Stimulated activated CD4-positive, alpha-beta T cell treated with anti-CD3 and anti-CD28 coated beads, Interleukin-2, amount 100 ng/mL, for 24 hours (primary cell): ENCODE measurements at places on chromosomes 6 and 20.
A peak's percentile ranks its signal among the peaks of the same experiment; 100 is the strongest.

DNA sequence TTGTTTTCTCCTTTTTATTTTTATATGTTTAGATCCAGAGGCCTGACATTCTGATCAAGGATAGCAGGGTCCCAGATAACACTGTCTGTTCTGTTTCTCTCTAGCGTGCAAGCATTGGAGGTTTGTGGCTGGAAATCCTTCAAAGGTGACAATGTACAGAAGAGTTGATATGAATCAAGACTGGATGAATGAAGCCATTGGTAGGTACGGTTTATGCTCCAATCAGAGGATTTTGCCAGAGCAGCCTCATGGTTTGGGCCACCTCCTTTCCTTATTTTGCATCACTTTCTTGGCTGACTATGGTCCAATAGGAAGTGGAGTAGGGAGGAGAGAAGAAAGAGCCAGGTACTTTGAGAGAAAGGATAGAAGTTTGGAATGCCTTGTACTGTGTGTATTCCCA, 484.8 kb upstream of the JAG1 start:
- DNase-seq: no peak

GRCh38 chr6:119243657-119244056, 105.9 kb downstream of the MAN1A1 start:
- no peak for DNase-seq

DNA sequence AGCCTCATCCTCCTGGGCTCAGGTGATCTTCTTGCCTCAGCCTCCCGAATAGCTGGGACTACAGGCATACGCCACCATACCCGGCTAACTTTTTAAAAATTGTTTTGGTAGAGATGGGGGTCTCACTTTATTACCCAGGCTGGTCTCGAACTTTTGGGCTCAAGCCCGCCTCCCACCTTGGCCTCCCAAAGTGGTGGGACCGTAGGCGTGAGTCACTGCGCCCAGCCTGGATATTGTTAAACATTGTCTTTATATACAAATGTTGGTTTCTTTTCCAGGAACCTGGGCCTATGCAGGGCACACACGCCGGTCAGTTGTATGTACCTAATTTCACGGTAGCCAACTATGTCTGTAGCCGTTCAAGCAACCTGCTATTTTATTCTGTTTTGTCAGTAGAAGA, 60.1 kb downstream of the SYNJ2 start:
- no peak for DNase-seq

- DNase-seq: no peak
These were observed 207.9 kb downstream of the GMPR start for GRCh38 chr6:16446273-16446672.

DNA sequence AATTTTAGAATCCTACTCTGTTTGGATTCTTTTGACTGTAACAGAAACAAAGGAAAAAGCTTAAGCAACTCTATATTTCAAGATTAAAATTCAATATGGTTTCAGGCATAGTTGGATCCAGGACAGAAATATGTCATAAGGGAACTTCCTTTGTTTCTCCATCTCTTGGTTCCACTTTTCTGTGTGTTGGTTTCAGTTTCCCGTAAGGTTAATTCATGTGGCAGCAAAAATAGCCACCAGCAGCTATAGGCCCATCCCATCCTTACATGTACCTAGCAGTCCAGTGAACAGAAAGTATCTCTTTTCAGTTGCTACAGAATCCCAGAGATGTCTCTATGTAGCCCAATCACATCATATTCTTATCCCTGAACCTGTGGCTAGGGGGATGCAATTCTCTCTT, 8.8 kb upstream of the FAM8A1 start:
- no peak for DNase-seq

DNA sequence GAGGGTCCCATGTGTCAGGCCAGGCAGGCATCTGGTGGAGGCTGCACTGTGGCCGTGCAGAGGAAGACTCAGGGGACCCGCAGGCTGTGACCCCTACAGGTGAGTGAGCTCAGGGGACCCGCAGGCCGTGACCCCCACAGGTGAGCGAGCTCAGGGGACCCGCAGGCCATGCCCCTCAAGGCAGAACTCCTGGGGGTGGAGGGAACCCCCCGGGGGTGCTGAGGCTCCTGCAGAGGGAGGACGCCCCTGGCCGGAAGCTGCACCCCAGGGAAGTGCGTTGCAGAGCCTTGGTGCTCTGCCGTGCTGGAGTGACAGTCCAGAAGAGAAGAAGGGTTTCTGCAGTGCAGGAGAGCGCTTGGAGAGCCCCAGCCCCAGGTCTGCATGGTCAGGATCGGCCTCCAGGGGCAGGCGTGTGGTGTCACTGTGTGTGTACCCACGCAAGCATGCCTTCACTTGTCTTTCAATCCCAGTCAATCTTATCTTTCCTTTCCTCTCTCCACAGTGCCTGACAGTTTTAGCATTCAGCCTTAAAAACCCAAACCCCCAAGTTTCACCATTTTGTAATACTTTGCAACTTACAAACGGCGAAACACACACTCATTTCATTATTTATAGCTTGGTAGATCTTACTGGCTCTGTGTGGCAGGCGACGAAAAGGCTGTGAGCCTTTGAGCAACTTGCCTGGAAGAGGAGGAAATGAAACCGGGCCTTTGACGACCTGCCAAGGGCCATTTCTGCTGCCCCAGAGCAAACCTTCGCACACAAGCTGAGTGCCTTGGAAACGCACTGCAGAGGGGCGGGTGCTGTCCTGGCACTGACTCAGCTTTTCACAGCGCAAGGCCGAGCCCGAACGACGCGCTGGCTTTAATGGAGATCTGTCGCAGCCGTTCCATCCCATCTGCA, 101.4 kb upstream of the AGPAT4 start:
- no peak for DNase-seq

GRCh38 chr20:50224531-50225255, 34.1 kb downstream of the CEBPB start:
- DNase-seq: no peak

GRCh38 chr6:19597809-19598320, 239.3 kb upstream of the ID4 start:
- no peak for DNase-seq

DNA sequence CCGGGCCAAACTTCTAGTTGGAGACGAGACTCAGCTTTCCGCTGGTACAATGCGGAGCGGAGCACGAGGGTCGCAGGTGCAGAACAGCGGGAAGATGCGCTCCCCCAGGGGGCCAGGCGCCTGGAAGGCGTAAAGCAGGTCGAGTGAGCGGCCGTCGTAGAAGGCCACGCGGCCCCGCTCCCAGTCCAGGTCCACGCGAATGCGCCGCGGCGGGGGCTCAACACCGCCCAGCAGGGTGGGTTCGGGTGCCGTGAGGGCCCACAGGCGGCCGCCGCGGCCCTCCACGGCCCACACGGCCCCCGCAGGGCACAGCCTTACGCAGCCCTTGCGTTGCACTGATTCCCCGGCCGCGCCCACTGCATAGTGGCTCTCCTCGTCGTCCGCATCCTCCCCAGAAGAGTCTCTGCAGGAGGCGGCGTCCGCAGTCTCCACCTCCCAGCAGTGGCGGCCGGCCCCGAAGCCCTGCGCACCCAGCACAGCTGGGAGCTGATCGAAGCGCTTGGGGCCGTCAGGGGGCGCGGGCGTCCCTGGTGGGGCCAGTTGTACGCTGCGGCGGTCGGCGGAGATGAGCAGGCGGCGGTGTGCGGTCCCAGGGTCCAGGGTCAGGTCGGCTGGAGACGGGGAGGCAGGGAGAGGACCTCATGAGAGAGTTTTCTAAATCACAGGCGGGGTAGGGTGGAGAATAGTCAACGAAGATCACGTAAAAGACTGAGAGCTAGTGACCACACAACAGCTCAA, 4.3 kb downstream of the PPP1R11 start:
- peak; percentile 17 for DNase-seq

- no peak for DNase-seq
These were observed 13.4 kb downstream of the ALDH8A1 start for GRCh38 chr6:134936476-134936875.

DNA sequence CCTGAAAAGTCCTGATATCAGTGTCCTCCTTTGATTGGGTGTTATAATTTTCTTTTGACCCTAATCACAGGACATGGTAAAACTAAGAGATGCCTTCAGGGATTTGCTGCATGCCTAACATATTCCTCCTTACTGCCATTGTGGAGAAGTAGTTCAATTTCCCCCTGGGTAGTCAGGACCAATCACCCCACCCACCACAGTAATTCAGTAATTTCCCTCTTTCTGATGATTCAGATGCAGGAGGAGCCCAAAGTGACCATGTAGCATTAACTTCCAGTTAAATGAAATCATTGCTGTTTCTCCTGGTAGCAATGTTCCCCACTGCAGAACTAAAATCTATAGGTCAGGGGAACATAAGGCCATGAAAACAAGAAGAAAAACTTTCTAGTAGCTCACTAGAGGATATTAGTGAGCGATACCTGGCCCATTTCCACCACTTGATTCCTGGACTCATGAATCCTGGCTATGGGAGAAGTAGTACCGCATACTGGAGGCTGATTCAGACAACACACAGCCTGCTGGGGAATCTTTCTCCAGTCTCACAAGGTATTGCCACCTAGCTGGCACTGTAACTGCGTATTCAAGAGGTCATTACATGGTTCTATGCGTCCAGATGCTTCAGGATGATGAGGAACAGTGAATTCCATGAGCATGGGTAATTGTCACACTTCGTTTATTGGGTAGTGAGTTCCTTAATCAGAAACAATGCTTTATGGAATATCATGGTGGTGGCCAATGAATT, 561.2 kb downstream of the HAO1 start:
- DNase-seq: no peak

DNA sequence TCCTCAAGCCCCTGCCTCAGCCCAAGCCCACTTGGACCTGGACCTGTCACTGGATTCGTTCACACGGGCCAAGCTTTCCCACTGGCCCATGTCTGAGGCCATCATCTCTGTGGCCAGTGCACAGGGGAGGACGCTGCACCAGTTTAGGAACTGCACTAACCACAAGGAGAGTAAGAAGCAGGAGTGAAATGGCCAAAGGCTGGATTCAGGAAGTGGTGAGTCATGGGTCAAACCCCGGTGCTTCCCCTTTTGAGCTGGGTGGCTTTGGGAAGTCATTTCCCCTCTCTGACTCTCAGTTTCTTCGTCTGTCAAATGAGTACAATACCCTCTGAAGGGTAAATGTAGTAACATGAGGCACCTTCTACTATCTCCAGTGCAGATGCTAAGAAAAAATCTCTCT, 87.9 kb downstream of the CD40 start:
- DNase-seq: no peak

DNA sequence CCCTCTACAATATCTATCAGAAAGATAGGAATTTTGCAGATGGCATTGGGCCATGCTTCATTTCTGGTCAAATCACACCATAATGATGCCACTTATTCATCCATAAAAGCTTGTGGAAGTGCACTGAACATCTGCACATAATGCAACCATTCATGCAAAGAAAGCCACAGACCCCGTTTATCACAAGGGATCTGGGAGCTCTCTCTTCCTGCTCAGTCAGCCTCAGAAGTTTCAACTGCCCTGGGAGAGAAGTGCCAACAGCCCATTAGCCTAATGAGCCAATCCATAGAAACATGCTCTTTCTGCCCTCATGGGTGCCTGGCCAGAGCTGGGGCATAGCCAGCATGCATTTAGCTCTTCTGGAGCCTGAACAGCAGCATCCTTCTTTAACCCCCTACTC, 85.8 kb downstream of the SLC35F1 start:
- no peak for DNase-seq

DNA sequence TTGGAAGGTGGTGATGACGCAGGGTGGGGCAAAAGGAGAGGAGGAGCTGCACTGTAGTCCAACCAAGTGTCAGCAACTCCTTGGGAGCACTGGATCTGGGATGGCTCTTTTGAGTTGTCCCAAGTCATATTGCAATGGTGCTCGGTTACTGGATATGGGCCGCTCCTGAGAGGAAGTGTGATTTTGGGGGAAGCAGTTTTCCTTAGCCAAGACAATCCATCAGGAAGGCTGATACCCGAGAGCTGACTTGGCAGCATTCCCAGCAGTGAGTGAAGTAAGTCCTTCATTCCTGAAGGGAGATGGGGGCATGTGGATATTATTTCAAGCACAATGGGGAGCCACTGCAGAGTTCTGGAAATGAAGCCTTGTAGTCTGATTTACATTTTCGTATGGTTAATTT, 354.1 kb downstream of the RFPL4B start:
- no peak for DNase-seq

- DNase-seq: no peak
These were observed 38.2 kb downstream of the ZNF341 start for GRCh38 chr20:33770005-33770404.

DNA sequence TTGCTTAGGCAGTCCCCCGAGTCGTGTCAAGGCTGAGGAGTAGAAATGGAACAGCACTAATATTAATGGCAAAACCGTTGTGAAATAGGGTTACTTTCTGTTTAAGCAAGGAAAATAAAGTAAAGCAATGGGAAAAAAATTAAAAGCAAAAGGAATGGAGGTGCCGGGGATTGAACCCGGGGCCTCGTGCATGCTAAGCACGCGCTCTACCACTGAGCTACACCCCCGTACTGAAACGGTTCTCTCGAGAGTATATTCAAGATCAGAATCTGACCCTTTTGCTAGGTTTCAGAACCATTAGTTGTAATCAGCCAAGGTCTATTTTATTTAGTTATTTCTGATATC, 85.5 kb downstream of the TRIM27 start:
- peak; percentile 63 for DNase-seq

DNA sequence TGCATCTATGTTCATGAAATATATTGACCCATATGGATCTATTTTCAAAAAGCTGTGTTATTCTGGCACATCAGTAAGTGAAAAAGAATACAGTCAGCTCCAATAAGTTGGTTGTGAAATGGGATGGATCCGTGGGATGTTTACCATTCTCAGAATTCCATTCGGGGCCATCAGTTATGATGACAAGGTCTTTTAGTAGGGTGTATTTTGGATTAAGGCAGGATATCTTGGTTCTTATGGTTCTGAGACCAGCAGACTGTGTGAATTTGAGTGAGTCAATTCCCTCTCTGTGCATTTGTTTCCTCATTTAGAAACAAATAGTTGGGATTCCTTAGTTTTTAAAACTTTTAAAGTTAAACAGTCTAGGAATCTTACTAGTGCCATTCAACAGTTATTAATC, 287.4 kb downstream of the CD109 start:
- DNase-seq: no peak

- DNase-seq: no peak
These were observed 71.9 kb downstream of the TMEM170B start for GRCh38 chr6:11609324-11610071.
